Activated T-helper 1 cell treated with anti-CD3 and anti-CD28 coated beads, Interleukin-2, amount 50 U/mL, for 16 hours (primary cell): ENCODE measurements at places on chromosomes 7 and 10.

GRCh38 chr7:44286618-44287487 lies 38.5 kb downstream of the CAMK2B start:
- no peak for DNase-seq

GRCh38 chr7:155201325-155202087 lies 96.2 kb upstream of the INSIG1 start:
- DNase-seq: no peak

GRCh38 chr10:30995081-30995770 lies 36.4 kb downstream of the ZNF438 start:
- DNase-seq: no peak

DNA sequence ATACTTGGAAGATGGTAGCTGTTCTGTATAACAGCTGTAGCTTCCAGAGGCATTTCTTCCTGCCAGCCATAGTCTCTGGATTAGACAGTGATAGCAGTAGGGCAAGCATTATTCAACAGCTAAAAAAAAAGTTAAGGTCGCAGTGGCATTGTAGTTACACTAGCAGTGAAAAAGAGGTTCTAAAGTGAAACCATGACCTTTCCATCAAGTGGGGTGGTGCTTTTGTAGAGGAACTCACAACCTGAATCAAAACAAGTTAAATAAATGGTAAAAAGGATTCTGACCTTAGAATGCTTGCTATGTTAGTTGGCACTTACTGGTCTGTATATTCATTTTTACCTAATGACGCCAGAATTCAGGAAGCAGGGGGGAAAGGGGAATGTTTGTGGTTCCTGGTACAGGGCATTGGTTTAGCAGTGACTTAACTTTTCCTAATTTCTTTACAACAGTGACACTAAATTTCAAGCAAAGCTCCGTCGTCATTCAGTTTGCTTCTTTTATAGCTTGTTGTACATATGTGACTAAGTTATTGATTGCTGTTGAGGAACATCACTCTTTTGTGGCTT lies 55.0 kb downstream of the GBF1 start:
- DNase-seq: no peak

DNA sequence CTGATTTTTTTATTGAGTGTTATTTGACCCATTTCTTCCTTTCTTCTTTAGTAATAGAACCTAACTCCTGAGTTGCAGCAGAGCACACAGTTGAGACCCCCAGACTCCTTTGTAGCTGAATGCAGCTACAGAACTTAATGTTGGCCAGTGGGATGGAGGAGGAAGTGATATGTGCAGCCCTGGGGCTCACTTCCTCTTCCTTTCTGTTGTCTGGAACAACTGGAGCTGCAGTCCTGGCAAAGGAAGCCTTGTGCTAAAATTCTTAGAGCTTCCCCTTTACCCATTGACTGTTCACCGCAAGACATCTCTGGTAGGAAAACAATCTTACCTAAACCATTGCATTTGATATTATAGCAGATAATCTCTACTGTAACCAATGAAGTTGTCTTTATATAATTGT lies 86.6 kb downstream of the ITGB8 start:
- no peak for DNase-seq

DNA sequence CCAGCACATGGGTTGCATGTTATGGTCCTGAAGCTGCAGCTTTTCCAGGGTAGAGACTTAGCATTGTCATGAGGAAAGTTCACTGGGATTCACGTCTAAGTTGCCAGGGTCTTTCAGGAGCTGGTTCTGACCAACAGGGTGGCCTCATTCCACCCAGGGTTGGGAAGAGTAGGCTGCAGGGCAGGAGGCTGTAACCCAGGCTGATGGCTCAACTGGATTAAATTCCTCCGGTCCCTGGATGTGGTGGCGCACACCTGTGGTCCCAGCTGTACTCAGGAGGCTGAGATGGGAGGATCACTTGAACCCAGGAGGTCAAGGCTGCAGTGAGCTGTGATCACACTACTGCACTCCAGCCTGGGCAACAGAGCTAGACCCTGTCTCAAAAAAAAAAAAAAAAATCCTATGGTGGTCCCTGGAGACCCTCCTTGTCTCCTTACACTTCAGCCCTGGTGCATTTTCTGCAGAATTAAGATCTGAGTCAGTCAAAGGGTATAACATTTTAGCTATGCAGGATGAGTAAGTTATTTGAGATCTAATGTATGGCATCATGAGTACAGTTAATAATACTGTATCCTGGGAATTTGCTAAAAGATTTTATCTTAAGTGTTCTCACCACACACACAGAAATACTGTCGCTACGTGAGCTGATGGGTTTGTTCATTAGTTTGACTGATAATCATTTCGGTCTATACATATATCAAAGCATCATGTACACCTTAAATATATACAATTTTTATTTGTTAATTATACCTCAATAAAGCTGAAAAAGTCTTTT lies 44.0 kb downstream of the ASB13 start:
- DNase-seq: no peak

DNA sequence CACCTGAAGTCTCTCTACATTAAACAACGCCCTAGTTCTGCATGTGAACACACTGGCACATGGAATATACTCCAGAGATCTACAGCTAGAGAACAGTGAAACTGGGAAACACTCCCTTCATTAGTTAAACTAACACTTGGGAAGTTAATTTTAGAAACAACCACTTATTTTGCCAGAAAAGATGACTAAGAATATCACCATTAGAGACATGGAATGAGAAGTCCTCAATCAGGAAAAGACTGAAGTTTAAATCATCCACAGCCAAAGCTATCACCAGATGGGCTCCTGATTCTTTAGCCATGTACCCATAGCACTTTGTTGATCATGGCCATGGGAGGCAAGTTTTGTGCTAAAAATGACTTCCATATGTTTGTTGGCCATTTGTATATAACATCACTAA lies 719.5 kb downstream of the KCNMA1 start:
- DNase-seq: no peak

- no peak for DNase-seq
These were observed 93.7 kb downstream of the FZD1 start for GRCh38 chr7:91357901-91358300.
